ENCODE measurements at places on chromosomes 4 and X.

GRCh38 chrX:104795804-104796203 is 229.8 kb downstream of the IL1RAPL2 start:
- H3K36me3 ChIP-seq: no peaks in the 10 kb centered on the region
- no peaks in the 10 kb centered on the region for H3K4me1 ChIP-seq
- no peak overlapping the region for H3K27ac ChIP-seq
- no peak overlapping the region for H3K4me3 ChIP-seq

DNA sequence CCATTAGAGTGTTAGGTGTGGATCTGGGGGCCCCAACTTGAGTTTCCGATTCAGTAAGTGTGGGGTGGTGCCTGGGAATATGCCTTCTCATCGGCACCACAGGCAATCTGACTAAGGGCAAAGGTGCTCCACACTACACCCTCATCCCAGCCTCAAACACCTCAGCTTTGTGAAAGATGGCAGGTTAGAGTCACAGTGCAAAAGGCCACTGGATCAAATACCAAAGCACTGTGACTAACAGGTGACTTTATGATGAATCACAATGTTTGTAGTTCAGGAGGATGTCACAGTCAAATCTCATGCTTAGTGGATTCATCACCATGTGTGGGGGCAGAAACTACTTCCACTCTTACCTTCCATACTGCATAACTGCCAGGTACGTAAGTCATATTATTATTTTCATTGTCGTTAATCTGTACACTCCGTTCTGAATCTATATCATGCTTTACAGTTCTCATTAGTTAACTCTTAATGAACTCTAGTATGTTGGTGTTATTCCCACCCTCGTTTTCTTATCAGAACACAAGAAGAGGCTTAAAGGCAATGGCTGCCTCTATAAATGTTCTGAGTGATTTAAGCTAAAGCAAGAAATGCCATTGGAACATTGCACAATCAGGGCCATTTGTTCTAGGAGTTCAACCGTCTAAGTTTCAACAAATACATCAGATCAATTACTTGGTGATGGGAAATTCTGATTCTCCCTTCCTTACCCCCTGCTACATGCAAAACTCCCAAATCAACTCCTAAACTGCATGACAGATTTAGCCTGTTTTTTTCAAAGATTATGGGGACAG is 50.2 kb downstream of the PRKG2 start:
- H3K27ac ChIP-seq: no peak overlapping the region
- H3K4me1 ChIP-seq: no peaks in the 10 kb centered on the region
- no peak for DNase-seq
- H3K36me3 ChIP-seq: no peaks in the 10 kb centered on the region
- no peaks in the 10 kb centered on the region for H3K27me3 ChIP-seq

GRCh38 chr4:143025081-143025704 is 159.5 kb upstream of the USP38 start:
- H3K27me3 ChIP-seq: no peaks in the 10 kb centered on the region
- no peak overlapping the region for H3K4me3 ChIP-seq
- no peaks in the 10 kb centered on the region for H3K36me3 ChIP-seq
- H3K4me1 ChIP-seq: no peaks in the 10 kb centered on the region
- no peak overlapping the region for H3K27ac ChIP-seq

GRCh38 chrX:95622200-95622599 is 1062.4 kb upstream of the DIAPH2 start:
- H3K27ac ChIP-seq: no peak overlapping the region
- H3K27me3 ChIP-seq: no peaks in the 10 kb centered on the region

GRCh38 chr4:36285784-36286480 is 4.5 kb downstream of the DTHD1 start:
- no peaks in the 10 kb centered on the region for H3K27me3 ChIP-seq
- H3K4me1 ChIP-seq: no peaks in the 10 kb centered on the region
- H3K4me3 ChIP-seq: no peak overlapping the region
- DNase-seq: no peak

DNA sequence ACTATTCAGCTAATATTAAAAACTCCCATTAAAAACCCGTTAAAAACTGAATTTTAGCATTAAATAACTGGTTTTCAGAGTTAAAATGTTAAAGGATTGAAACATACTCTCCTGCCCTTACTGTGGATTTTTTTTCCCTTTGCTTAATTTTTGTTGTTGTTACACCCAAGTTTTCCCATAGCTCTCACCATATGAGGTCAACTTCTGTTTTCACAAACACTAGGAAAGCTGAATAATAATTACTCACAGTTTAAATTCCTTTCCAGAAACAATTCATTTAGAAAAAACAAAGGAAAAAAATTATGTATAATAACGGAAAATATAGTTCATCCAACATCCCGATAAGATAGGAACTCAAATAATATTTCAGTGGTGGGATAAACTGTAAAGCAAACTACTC is 129.0 kb downstream of the PPP3CA start:
- no peak overlapping the region for H3K4me3 ChIP-seq
- peaks cover 4% of the 10 kb centered on the region for H3K4me1 ChIP-seq
- no peak overlapping the region for H3K27ac ChIP-seq
- H3K27me3 ChIP-seq: no peaks in the 10 kb centered on the region

DNA sequence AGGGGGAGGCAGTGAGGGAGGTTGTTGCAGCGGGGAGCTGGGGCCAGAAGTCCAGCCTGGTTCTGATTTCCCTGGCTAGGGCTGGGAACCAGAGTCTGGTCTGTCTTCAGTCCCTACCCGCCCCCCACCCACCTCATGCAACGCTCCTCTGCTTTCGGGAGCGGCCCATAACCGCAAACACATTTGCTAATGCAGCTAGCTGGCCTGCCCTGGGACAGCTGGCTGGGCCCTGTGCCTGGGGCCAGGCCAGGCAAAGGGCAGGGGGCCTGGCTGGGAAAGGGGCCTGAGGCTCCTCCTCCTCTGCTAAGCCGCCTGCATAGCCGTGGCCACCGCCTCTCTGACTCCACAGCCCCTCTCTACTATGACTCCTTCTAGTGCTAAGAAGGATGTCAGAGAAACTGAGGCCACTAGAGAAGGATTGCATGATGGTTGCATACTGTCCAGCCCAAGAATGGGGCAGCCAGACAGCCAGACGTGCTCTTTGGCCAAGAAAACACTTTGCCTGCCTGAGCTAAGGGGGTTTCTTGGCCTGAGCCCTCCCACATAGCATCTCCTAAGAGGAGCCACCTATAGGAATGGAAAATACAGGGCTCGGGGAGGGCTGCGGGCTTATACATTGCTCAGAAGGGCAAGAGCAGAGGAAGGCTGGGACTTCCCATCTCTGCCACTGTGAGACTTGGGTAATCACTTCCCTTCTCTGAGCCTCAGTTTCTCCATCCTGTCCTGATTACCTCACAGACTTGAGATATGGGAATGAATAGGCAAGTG is 76.9 kb downstream of the PJA1 start:
- H3K36me3 ChIP-seq: no peaks in the 10 kb centered on the region
- no peak overlapping the region for H3K4me3 ChIP-seq
- H3K27me3 ChIP-seq: no peaks in the 10 kb centered on the region
- no peaks in the 10 kb centered on the region for H3K4me1 ChIP-seq

GRCh38 chr4:95198961-95199360 is 349.8 kb downstream of the UNC5C start:
- no peak overlapping the region for H3K27ac ChIP-seq
- H3K4me1 ChIP-seq: no peaks in the 10 kb centered on the region
- H3K27me3 ChIP-seq: no peaks in the 10 kb centered on the region
- H3K36me3 ChIP-seq: no peaks in the 10 kb centered on the region

- no peaks in the 10 kb centered on the region for H3K4me1 ChIP-seq
- no peaks in the 10 kb centered on the region for H3K27me3 ChIP-seq
- no peak for DNase-seq
These were observed 282.2 kb downstream of the GUCY2F start for GRCh38 chrX:109199726-109200125.

All from ascending aorta (tissue), 2 donors.